IMR-90 (cell line): ENCODE measurements at places on chromosomes 3 and 15.
A peak's percentile ranks its signal among the peaks of the same experiment; 100 is the strongest.

- no peak overlapping the region for H3K27ac ChIP-seq
- DNase-seq = peak; percentile 66
- H3K36me3 ChIP-seq = no peaks in the 10 kb centered on the region
- H3K4me3 ChIP-seq = no peak overlapping the region
- H3K4me1 ChIP-seq = peaks cover 2% of the 10 kb centered on the region; the same call in 1 of the 2 replicates
- no peaks in the 10 kb centered on the region for H3K27me3 ChIP-seq
Measured at GRCh38 chr3:174162550-174162949, 696.6 kb upstream of the NAALADL2 start.

DNA sequence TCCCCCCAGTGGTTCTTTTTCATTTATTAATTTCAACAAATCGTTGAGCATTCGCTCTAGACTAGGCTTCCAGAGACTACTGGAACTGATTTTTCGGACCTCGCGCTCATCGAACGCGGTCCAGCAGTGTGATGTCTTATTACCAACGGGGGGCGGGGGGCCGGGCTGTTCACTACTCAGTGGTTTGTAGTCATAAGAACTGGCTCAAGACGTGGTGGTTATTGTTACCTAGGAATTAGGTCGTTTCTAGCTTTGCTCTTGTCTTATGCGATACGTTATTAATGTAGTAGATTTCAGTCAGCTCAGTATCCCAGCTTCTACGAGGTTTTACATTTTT, 858 bp downstream of the RBM5 start:
- peaks cover 30% of the 10 kb centered on the region for H3K36me3 ChIP-seq
- peaks cover 7% of the 10 kb centered on the region; the same call in 1 of the 2 replicates for H3K4me1 ChIP-seq
- peak overlapping the region; percentile 94 for H3K4me3 ChIP-seq
- no peaks in the 10 kb centered on the region for H3K27me3 ChIP-seq
- DNase-seq = peak; percentile 21

DNA sequence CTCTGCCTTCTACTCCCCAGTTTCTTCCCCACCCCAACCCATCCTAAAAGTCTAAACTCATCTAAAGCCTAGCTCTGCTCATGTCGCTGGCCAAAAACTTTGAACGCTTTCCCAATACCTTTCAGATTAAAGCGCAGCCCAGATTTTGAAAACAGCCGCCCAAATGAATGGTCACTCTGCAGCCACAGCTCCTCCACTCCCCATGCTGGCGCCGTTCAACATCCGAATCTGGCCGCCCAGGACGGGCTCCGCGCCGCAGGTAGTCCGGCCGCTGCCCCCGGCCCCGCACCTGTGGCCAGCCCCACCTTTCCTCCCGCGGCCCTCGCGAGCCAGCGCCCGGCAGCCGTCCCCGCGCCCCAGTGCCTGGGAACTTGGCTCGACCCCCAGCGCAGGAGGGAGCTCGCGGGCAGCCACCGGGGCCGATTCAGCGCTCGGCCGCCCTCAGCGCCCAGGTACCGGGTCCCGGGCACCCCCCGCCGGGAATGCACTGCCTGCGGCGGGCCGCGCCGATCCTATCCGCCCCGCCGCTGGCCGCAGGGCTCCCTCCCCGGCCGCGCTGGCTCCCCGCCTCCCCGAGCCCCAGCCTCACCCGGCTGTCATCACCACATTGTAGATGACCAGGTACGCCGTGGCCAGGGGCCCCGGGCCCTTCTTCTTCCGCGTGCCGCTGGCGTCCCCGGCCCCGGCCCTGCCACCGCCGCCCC, 417 bp downstream of the HACD2 start:
- H3K36me3 ChIP-seq = no peaks in the 10 kb centered on the region

- H3K27me3 ChIP-seq = no peaks in the 10 kb centered on the region
- DNase-seq = no peak
- H3K36me3 ChIP-seq = no peaks in the 10 kb centered on the region
- no peaks in the 10 kb centered on the region for H3K4me1 ChIP-seq
- no peak overlapping the region for H3K27ac ChIP-seq
Measured at GRCh38 chr3:21054064-21054463, 696.9 kb downstream of the ZNF385D start.

DNA sequence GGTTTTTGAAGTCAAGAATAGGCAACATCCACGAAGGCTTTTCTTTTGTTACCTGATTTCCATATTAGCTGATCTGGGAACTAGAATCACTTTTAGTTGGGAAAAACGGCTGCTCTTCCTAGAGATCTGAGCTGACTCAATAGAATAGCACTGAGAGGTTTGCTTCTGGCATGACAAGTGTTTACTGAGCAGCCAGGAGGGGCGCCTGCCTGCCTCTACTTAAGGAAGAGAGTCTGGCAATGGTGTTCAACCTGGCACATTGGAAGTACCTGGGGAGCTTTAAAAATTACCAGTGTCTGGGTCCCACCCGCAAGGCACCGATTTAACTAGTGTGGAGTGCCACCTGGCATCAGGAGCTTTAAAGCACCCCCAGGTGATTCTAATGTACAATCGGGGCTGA, 34.4 kb downstream of the FAM43A start:
- H3K4me3 ChIP-seq = no peak overlapping the region

DNA sequence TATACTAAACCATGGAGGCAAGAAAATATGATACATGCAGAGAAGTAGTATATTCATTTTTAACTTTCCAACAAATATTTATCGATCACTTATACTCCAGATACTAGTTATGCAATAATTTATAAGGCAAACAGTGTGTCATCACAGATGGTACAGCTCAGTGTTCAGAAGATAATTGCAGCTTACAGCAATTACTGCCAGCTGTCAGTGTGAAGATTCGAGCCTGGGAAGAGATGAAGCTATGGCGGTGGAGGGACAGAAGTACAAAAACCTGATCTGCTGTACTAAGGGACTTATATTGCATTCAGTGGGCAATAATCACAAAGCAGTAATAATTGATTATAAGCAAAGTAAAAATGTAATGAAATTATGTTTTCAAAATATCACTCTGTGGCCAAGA, 170.6 kb upstream of the EPHA3 start:
- no peak overlapping the region for H3K27ac ChIP-seq
- H3K4me1 ChIP-seq = no peaks in the 10 kb centered on the region
- no peak for DNase-seq
- H3K36me3 ChIP-seq = no peaks in the 10 kb centered on the region
- no peak overlapping the region for H3K4me3 ChIP-seq

GRCh38 chr3:192038726-192039125, 577.8 kb downstream of the PYDC2 start:
- H3K4me1 ChIP-seq = no peaks in the 10 kb centered on the region
- DNase-seq = no peak
- no peaks in the 10 kb centered on the region for H3K27me3 ChIP-seq
- H3K36me3 ChIP-seq = no peaks in the 10 kb centered on the region
- H3K4me3 ChIP-seq = no peak overlapping the region

GRCh38 chr3:32575451-32576113, 4.9 kb upstream of the DYNC1LI1 start:
- H3K4me1 ChIP-seq = peaks cover 5% of the 10 kb centered on the region
- H3K27me3 ChIP-seq = no peaks in the 10 kb centered on the region
- H3K4me3 ChIP-seq = no peak overlapping the region

DNA sequence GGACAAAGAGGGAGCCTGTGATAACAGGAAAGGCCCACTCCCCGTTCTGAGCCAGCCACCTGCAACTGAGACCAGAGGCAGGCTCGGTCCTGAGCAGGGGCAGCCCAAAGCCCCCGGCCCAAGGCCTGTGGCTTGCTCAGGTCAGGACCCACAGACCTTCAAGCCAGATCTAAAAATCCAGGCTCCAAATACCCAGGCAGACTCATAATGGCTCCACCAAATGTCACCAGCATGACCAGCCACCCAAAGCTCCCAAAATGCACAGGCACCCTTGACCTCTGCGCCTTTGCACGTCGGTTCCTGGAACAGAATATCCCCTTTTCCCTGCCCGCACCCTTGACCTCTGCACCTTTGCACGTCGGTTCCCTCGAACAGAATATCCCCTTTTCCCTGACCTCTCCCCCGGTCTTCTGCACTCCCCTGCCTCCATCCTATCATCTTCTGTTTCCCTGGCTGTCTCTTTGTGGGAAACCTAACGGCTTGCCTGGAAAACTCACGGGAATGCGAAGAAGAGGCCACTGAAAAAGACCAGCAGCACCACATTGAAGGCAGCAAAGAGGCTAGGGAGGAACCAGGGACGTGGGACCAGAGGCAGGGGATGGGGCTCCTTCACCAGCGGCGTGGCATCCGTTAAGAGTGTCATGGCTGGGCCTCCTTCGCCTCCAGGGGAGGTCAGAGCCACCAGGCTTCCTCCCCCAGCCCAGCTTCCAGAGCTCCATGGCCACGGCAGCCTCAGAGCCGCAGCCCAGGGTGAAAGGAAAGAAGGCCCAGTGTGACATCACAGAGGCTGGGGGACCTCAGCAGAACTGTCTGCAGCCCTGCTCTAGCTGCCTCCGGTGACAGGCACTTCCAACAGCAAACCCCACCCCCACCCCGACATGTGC, at the start of gene ZDHHC19:
Gene ZDHHC19 (minus strand): TSS at position 728 of the 884 bp plus-strand sequence. CDS start 85 bp downstream, at position 643.
- peaks cover 3% of the 10 kb centered on the region; the same call in 1 of the 2 replicates for H3K4me1 ChIP-seq
- H3K4me3 ChIP-seq = no peak within 1 kb of the TSS
- peaks cover 18% of the 10 kb centered on the region for H3K27me3 ChIP-seq
- no peak within 1 kb of the TSS for H3K27ac ChIP-seq
- DNase-seq = no peak

DNA sequence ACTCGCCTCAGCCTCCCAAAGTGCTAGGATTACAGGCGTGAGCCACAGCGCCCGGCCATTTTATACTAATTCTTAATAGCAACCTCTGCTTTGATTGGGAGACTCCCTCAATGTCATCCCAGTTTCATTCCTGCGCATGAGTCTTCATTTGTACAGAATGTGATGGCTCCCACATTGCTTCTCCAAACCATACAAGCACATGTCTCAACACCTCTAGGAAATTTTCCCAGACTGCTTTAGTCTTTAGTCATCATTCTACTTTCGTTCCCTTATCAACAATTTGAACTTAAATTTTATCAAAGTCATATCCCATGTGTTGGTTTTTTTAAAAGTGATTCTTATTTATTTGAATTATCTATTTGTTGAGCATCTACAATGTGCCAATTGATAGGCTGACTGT, 58.1 kb downstream of the SNX4 start:
- no peak overlapping the region for H3K4me3 ChIP-seq
- H3K27ac ChIP-seq = no peak overlapping the region
- no peaks in the 10 kb centered on the region for H3K27me3 ChIP-seq
- H3K36me3 ChIP-seq = peaks cover 26% of the 10 kb centered on the region
- peaks cover 4% of the 10 kb centered on the region; the same call in 1 of the 2 replicates for H3K4me1 ChIP-seq

GRCh38 chr15:65277015-65277414, 9.7 kb downstream of the PARP16 start:
- H3K36me3 ChIP-seq = no peaks in the 10 kb centered on the region
- peaks cover 5% of the 10 kb centered on the region for H3K4me1 ChIP-seq
- H3K27me3 ChIP-seq = no peaks in the 10 kb centered on the region
- no peak overlapping the region for H3K27ac ChIP-seq

GRCh38 chr3:17195192-17195611, 310.4 kb downstream of the PLCL2 start:
- no peak overlapping the region for H3K4me3 ChIP-seq
- H3K27ac ChIP-seq = no peak overlapping the region
- no peaks in the 10 kb centered on the region for H3K36me3 ChIP-seq
- H3K27me3 ChIP-seq = no peaks in the 10 kb centered on the region

DNA sequence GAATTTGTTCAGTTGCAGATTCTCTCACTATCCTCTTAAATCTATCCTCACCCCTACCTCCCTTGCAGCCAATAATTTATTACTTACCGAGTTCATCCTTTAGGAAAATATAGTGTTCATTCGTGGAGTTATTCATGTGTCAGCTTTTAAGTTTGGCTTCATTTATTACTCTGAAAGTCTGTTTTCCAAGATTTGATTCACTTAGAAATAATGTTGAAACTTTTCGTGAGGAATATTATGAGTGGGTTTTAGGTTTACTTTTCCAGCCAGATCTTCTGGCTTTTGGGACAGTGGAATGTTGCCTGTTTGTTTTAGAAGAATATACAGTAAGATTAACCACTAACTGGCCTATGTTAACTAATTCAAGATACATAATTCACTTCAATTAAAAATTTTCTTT, 161.0 kb upstream of the CGNL1 start:
- no peaks in the 10 kb centered on the region for H3K27me3 ChIP-seq
- DNase-seq = peak; percentile 54
- H3K4me1 ChIP-seq = peaks cover 13% of the 10 kb centered on the region
- no peak overlapping the region; the same call in 1 of the 2 replicates for H3K4me3 ChIP-seq
- H3K27ac ChIP-seq = peak overlapping the region; percentile 66; the same call in 1 of the 2 replicates

DNA sequence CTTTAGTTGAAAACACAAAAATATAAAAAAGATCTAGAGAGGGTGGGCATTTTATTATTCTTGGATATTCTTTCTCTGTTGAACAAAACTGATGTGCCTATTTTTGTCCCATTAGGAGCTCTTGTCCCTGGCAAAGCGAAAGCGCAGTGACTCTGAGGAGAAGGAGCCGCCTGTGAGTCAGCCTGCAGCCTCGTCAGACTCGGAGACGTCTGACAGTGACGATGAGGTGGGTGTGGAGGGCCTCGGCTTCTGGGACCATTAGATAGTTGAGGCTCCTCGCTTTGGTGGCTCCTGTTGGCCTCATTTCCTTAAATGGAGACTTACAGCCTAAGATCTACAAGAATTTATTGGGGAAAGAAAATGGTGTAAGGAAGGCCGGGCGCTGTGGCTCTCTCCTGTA, 21.3 kb downstream of the RTF1 start:
- peak; percentile 44 for DNase-seq
- peaks cover 3% of the 10 kb centered on the region for H3K4me1 ChIP-seq
- H3K27ac ChIP-seq = no peak overlapping the region
- no peaks in the 10 kb centered on the region for H3K27me3 ChIP-seq

GRCh38 chr3:150275941-150276340, 132.2 kb upstream of the TSC22D2 start:
- no peak overlapping the region for H3K4me3 ChIP-seq
- H3K27ac ChIP-seq = no peak overlapping the region
- no peaks in the 10 kb centered on the region for H3K36me3 ChIP-seq
- peak; percentile 20 for DNase-seq
- H3K27me3 ChIP-seq = no peaks in the 10 kb centered on the region

GRCh38 chr3:10655105-10655504, 149.7 kb upstream of the ATP2B2 start:
- H3K36me3 ChIP-seq = no peaks in the 10 kb centered on the region
- H3K4me1 ChIP-seq = no peaks in the 10 kb centered on the region
- no peak for DNase-seq
- no peak overlapping the region for H3K27ac ChIP-seq
- 0 out of 2 replicates have a peak, but pooled peaks cover 2% of the 10 kb centered on the region for H3K27me3 ChIP-seq
